Thoracic aorta (tissue), 2 donors: ENCODE measurements at places on chromosomes 12 and 14. TPM values are rescaled to one million over a fixed set of nuclear protein-coding genes. Genes with fewer than 3 reads are reported as not detected.

RNASE7 gene
- total RNA-seq: 0.27 TPM

GNB3 gene
- total RNA-seq: 16.6 TPM

PLEKHG7 gene
- total RNA-seq: not detected

TPPP2 gene
- not detected for total RNA-seq

MGST1 gene
- 18.5 TPM for total RNA-seq

TBX5 gene
- total RNA-seq: 1.5 TPM

TAS2R8 gene
- total RNA-seq: not detected

P3H3 gene
- 66.1 TPM for total RNA-seq

CMA1 gene
- total RNA-seq: not detected

MYO1H gene
- total RNA-seq: not detected

SYCP3 gene
- total RNA-seq: not detected

AHSA1 gene
- total RNA-seq: 128 TPM

SLC25A21 gene
- not detected for total RNA-seq

KCNH3 gene
- 0.35 TPM for total RNA-seq

ALX1 gene
- not detected for total RNA-seq

WIF1 gene
- not detected for total RNA-seq

CLECL1 gene
- 1.9 TPM for total RNA-seq

LBHD2 gene
- total RNA-seq: not detected

P2RX2 gene
- not detected for total RNA-seq
